Pulmonary artery endothelial cell (primary cell): ENCODE measurements at places on chromosomes 11 and 22.

GRCh38 chr11:59822989-59823566 is 12.5 kb upstream of the MRPL16 start:
- no peak for DNase-seq

DNA sequence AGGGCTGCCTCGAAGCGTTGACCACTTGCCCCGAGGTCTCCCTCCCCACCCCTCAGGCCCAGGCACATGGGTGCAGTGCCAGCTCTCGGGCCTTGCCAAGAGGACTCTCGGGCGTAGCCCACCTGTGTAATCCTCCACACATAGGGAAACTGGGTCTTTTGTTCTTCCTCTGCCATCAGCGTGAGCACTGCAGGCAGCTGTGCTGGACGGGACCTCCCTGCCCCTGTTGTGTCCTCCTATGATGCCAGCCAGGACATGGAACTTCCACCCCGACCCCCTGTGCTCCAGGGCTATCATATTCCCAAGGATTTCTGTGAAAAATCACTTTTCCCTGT is 66.4 kb downstream of the PARVB start:
- DNase-seq: no peak

DNA sequence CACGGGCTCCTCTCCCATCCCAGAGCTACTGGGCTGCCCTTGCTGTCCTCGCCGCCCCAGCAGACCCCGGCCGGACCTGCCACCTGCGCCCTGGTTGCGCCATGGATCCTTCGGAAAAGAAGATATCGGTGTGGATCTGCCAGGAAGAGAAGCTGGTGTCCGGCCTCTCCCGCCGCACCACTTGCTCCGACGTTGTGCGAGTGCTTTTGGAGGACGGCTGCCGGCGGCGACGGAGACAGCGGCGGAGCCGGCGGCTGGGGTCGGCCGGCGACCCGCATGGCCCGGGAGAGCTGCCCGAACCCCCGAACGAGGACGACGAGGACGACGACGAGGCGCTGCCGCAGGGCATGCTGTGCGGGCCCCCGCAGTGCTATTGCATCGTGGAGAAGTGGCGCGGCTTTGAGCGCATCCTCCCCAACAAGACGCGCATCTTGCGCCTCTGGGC is 382 bp downstream of the RASSF10 start:
- no peak for DNase-seq

DNA sequence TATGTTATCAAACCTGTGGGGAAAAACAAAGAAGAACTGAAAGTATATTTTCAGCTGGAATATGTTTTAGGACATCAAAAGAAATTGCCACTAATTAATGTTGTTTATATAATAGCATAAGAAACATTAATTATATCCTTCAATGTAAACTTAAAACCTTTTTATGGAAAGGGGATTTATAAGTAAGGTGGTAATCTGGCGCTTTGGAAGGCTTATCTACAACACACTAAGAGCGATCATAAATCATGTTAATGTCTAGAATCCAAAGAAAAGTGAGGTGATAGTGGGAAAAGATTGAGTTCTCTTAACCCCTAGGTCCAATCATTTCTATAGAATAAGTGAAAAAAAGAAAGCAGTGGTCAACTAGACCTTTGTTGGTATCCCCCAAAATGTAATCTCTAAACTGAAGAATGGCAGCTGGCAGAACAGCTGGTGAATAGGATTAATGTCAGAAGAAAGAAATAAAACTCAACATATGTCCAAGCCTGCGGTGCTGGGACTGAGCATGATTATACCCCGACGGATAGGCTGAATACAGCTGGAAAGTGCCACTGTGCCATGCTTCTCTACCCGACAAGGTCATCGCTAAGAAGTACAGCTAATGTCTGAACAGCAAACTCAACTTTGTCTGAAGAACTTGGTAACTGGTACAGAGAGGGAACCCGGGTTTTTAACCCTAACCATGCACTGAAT is 64.0 kb downstream of the SOX6 start:
- DNase-seq: no peak
